GM23338 (cell line): ENCODE measurements at places on chromosomes 7 and 10. TPM values are rescaled to one million over a fixed set of nuclear protein-coding genes. Genes with fewer than 3 reads are reported as not detected.

Gene NEUROD6
- total RNA-seq = not detected in 2 replicates

Gene FAM25A
- not detected in 2 replicates for total RNA-seq

Gene VSTM4
- 0.23 and 0.66 TPM in 2 replicates for total RNA-seq

Gene SMKR1
- 0.70 TPM in 1 of 2 replicates, not detected in the other for total RNA-seq

Gene EBLN1
- total RNA-seq = not detected in 2 replicates

Gene OPALIN
- total RNA-seq = not detected in 2 replicates

Gene TRIM56
- 12.9 and 15.7 TPM in 2 replicates for total RNA-seq

Gene FOXI2
- 1.1 and 1.3 TPM in 2 replicates for total RNA-seq

Gene AMZ1
- 0.73 and 1.6 TPM in 2 replicates for total RNA-seq

Gene MMD2
- 0.38 and 0.39 TPM in 2 replicates for total RNA-seq

Gene MARCHF5
- 14.2 and 15.6 TPM in 2 replicates for total RNA-seq

Gene THSD7A
- 1.3 and 1.7 TPM in 2 replicates for total RNA-seq

Gene ING3
- 17.8 and 32.0 TPM in 2 replicates for total RNA-seq

Gene RBM20
- 0.04 and 0.17 TPM in 2 replicates for total RNA-seq

Gene LBX1
- not detected in 2 replicates for total RNA-seq

Gene OR6V1
- total RNA-seq = not detected in 2 replicates

Gene USP54
- total RNA-seq = 27.4 and 29.2 TPM in 2 replicates

Gene SAMD9L
- total RNA-seq = not detected in 2 replicates

Gene ASIC3
- 0.54 and 0.90 TPM in 2 replicates for total RNA-seq

Gene PRPS1L1
- total RNA-seq = not detected in 2 replicates

Gene SFR1
- total RNA-seq = 8.3 and 8.8 TPM in 2 replicates

Gene URGCP
- total RNA-seq = 13.2 and 14.7 TPM in 2 replicates

Gene HTR5A
- total RNA-seq = not detected in 2 replicates

Gene NCOA4
- 76.9 and 79.8 TPM in 2 replicates for total RNA-seq

Gene CASP2
- total RNA-seq = 15.7 and 21.8 TPM in 2 replicates

Gene MRLN
- total RNA-seq = not detected in 2 replicates

Gene CCT6A
- total RNA-seq = 266 and 318 TPM in 2 replicates

Gene ACTA2
- total RNA-seq = 2.4 and 9.4 TPM in 2 replicates

Gene PRSS2
- total RNA-seq = not detected in 2 replicates

Gene RSPH10B2
- total RNA-seq = 1.1 and 1.2 TPM in 2 replicates

Gene PIK3AP1
- 2.3 and 2.4 TPM in 2 replicates for total RNA-seq

Gene CACNB2
- total RNA-seq = 3.8 and 5.9 TPM in 2 replicates

Gene SEMA3D
- total RNA-seq = 7.2 and 8.9 TPM in 2 replicates

Gene DYDC2
- 1.7 and 8.1 TPM in 2 replicates for total RNA-seq

Gene FBXW4
- total RNA-seq = 15.0 and 18.6 TPM in 2 replicates

Gene VGF
- 3.3 and 4.4 TPM in 2 replicates for total RNA-seq

Gene MNX1
- 0.14 TPM in 1 of 2 replicates, not detected in the other for total RNA-seq

Gene SLC18A2
- total RNA-seq = 7.8 and 8.7 TPM in 2 replicates

Gene RHBDD2
- 24.2 and 25.7 TPM in 2 replicates for total RNA-seq

Gene LRRN3
- total RNA-seq = 0.23 TPM in 1 of 2 replicates, not detected in the other

Gene TSPAN15
- 10.1 and 12.5 TPM in 2 replicates for total RNA-seq

Gene SLC13A4
- 1.7 and 2.4 TPM in 2 replicates for total RNA-seq

Gene COL28A1
- 0.27 and 0.31 TPM in 2 replicates for total RNA-seq

Gene GJD4
- total RNA-seq = 0.35 TPM in 1 of 2 replicates, not detected in the other

Gene DYNC1I1
- total RNA-seq = 0.82 and 4.1 TPM in 2 replicates

Gene TET1
- 82.5 and 90.5 TPM in 2 replicates for total RNA-seq

Gene UCMA
- 8.6 and 12.7 TPM in 2 replicates for total RNA-seq

Gene CACNA2D1
- total RNA-seq = 20.4 and 33.7 TPM in 2 replicates

Gene ATP6V0A4
- 0.35 and 1.3 TPM in 2 replicates for total RNA-seq

Gene CYP2C9
- not detected in 2 replicates for total RNA-seq

Gene EBF3
- total RNA-seq = 0.23 and 0.49 TPM in 2 replicates

Gene FOXL3
- not detected in 2 replicates for total RNA-seq

Gene TRA2A
- 82.6 and 118 TPM in 2 replicates for total RNA-seq

Gene PTF1A
- total RNA-seq = not detected in 2 replicates

Gene DLX5
- total RNA-seq = not detected in 2 replicates

Gene ARPC1A
- 108 and 168 TPM in 2 replicates for total RNA-seq

Gene OR2A12
- total RNA-seq = not detected in 2 replicates
